RKO (cell line): ENCODE measurements at places on chromosomes 1 and 21.

DNA sequence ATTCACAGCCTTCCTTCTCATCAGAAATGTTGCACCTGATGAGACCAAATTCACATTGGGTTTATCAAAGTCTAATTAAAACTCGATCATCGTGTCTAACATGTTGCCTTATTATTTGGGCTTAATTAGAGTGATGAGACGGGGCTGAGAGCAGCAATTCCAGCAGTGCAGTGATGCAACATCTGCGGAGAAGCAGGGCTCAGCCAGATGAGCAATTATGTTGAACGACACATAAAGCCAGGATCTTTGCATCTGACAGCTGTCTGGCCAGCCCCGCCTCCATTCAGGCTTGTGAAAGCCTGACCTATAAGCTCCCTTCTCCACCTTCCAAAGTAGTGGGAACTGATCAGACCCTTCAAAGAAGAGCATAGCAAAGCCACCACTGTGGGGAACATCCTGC, 109.8 kb downstream of the C1orf94 start:
- DNase-seq, result no peak

DNA sequence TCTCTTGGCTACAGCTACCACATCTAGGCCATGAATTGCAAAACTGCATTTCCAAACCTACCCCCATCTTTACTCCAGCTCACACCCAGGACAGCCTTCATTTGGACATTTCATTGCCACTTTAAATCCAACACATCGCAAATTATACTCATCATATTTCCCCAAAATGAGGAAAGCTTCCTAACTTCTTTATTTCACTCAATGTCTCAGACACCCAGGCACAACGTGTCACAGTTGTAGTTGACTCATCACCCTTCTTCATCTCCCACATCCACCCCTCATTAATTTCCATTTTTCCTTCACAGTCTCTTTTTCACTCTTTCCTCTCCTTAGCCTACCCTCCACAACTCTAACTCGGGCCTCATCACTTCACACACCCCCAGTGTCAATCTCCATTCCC, 6.7 kb downstream of the OTUD7B start:
- DNase-seq, result no peak

DNA sequence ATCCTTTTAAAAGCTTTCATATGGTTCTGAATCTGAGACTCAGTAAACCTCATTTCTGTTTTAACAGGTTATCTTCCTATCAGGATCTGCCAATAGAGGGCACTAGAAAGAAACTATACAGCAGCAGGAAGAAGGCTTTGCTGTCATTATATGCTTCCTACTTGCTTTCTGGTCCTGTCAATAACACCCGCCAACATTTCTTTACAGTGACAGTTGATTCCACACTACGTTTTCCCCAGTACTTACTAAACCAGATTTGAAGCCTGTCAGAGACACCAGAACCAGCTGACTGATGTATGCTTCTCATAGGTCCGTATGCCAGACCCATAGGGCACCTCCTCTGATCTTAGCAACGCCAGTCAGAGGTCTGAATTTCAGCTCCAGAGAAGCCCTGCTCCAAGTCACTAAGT, 341.0 kb upstream of the NEGR1 start:
- DNase-seq, result peak; percentile 56

- no peak for DNase-seq
Measured at GRCh38 chr1:198780376-198780775, 141.5 kb downstream of the PTPRC start.

DNA sequence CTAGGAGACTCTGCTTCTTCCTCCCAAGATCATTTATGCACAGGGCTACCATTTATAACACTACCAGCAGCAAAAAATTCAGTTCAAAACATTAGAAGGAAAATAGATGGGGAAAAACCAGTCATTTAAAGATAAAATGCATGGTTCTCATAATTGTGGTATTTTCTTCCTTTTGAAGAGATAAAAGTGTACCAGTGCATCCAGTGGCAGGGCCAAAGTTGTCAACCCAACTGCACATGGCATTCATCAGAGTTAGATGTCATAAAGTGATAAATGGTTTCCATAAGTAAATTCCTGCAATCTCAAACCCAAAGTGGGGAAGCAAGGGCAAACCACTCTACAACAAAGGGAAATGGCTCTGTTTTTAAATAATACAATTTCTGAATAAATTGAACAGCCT, 119.1 kb upstream of the DMRTA2 start:
- no peak for DNase-seq

GRCh38 chr1:31522556-31522845, 53.8 kb upstream of the TINAGL1 start:
- DNase-seq, result no peak

DNA sequence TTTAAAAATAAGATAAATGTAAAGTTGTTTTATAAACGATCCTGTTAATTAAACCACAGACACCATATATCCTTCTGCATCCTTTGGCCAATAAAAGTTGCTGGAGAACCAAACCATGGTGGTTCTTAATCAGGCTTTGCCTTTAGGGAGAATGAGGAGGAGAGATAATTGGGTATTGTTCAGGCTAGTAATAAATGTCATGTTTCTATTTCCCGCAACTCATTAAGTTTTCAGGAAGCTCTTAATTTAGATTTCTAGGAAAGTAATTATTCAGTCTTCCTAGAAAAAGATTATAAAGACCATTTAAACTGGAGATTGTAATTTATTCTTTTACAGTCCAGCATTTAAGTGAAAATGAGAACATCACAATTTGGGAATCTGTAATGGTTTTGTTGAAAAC, 34.5 kb downstream of the RAB4A start:
- DNase-seq, result no peak

GRCh38 chr1:65179148-65179547, 31.1 kb downstream of the AK4 start:
- DNase-seq, result no peak

- no peak for DNase-seq
Measured at GRCh38 chr1:170580636-170581440, 48.9 kb downstream of the GORAB start.

- no peak for DNase-seq
Measured at GRCh38 chr1:203011582-203011981, 4.4 kb downstream of the TMEM183A start.

DNA sequence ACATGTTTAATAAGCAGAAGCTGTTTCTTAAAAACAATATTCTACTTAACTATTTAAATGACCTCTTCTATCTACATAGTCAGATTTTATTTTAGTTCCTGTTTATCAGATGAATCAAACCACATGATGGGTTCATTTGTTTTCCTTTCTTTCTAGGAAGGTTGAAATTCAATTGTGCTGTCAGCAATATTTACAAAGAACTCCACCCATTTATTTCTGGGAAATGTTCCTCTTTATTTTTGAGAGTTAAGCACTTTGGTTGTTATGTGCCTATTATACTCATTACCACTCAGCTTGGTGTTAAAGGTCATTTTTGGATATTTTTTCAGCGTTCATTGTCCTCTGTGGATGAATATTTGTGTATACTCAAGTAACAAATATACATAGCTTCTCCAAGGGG, 84.9 kb downstream of the C4BPA start:
- DNase-seq, result no peak

DNA sequence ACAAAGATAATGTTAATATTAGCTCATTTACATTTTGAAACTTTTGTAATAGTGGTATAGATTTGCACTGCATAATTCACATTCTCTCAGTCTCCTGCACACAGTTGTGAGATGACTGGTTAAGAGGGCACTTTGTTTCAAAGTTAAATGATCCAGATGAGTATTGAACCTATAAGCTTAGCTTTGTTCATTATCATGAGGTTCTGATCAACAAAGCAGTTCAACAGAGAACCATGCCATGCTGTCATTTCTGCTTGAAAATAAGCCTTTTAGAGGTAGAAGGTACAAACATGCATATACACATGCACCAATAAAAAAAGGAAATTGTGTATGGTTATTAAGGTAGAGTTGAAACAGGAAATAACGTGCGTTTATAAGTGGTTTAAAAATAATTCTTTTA, 4.8 kb downstream of the RAP1A start:
- DNase-seq, result no peak

GRCh38 chr21:19692231-19692630, 1288.6 kb upstream of the TMPRSS15 start:
- DNase-seq, result no peak

DNA sequence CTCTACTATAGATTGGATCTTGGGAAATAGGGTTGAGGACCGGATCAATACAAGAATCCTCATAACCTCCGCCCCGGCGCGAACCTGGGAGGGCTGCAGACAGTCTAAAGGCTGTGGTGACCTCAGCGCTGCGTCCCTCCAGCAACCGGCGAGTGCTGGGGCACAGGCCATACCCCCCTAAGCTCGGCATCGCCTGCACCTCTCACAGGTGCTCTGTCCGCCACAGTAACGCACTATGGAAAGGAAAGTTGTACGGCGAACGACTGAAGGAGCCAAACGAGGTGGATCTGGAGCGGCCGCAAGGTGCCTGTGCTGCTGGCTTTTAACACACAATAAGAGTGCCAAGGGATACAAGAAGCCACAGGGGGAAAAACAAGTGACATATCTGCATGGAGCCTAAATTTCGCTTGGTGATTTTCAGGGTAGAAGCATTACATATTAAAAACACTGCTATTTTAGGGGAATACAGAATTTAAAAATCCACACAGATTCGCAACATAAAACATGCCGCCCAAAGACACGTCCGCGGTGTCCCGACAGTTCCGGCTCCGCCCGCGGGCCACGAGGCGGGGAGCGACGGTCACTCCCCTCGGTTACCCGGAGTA, 1.4 kb upstream of the RBM15 start:
- peak; percentile 58 for DNase-seq

DNA sequence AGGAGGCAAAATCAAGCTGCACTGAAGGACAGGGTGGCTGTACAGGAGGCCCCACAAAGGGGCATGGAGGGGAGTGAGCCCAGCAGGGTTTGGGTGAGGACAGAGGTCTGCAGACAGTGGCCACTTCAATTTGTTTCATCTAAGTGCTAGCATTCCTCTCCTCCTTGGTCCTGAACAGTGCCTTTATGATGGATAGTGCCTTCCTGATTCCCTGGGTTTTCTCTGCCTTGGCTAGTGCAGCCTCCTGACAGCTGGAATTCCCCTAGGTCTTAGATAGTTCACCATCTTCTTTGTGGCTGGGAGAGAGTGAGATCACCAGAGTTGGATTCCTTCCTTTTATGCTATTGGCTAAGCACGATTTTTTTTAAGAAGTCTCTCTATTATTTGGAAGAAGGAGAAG, 3.8 kb upstream of the HPCAL4 start:
- no peak for DNase-seq

GRCh38 chr1:110291241-110292030, 47.7 kb upstream of the RBM15 start:
- no peak for DNase-seq

DNA sequence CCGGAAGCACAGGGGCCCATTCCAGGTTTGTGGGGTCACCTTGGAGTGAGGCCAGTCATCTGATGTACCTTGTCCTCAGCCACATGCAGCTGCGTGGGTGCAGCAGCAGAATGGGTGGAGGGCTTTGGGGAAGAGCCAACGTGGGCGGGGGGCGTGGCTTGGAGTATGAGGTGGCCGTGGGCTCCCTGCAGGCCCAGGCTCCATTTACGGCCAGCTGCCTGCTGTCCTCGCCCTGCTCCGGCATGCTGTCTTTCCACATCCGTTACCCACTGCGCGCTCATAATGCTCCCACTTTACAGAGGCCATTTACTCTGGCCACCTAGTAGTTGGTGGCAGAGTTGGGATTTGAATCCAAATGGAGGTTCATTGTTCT, 27.8 kb upstream of the TINAGL1 start:
- DNase-seq, result no peak

DNA sequence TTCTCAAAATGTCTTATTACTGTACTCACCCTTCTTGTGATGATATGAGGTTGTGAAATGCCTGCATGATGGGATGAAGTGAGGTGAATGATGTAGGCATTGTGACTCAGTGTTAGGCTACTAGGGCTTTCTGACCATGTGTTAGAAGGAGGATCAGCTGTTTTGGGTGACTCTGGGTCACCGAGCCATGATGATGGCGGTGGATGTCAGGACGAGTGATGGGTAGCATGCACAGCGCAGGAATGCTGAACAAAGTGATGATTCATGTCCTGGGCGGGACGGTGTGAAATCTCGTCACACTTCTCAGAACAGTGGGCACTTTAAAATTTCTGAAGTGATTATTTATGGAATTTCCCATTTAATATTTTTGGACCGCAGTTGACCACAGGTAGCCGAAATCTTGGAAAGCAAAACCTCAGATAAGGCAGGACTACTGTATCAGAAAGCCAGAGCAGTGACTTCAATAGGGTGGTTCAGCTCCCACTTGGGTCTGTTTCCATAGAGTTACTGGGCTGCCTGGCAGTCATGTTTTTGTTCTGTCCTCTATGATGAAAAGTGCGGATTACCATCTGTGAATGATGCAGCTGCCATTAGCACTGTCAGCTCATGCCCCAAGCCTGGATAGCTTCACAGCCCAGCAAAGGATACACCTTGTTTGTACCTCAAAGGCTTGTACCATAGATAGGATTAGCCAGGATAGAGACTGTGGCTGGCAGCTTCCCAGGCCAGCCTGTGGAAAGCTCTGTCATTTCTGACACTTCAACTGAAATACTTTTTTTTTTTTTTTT, 26.6 kb downstream of the IL6R start:
- peak; percentile 85 for DNase-seq

DNA sequence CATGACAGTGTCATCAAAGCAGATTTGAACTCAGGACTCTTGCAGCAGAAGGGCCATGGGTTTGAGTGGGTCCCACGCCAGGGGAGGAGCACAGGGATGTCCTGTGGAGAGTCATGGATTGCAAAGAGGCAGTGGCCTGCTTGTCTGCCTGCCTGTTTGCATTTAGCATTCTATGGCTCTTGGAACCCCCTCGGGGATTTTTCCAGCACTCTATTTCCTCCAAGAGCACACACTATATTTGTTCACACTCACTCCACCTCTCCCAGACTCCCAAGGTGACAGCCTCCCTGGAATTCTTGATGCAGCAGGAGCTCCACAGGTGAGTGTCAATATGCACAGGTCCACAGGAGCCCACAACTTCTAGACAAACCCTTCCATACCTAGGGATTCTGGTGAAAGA, 73.1 kb upstream of the LRRN2 start:
- no peak for DNase-seq

DNA sequence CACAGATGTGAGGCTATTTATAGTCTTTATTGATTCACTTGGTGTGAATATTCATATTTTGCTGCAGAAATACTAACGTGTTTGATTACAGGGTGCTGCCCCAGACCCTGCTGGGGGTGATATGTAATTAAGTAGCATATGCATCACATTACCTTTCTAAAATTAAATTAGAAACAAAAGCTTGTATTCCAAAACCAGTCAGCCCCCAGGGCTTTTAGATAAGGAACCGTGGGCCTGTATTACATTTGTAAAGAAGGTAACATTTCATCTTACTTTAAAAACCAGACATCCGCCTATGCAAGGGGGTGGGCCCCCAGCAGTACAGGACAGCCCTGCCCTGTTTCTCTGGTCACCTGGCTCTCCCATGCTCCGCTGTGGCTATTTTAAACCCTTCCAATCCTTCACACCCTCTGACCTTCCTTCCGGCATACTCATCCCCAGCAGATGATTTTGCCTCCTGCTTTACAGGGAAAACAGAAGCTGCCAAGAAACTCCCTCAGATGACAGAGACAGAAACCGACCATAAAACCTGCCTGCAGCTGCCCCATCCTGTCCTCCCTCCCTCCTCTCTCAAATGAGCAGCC, 22.0 kb upstream of the KCNC4 start:
- no peak for DNase-seq

- no peak for DNase-seq
Measured at GRCh38 chr1:230317823-230318819, 108.0 kb downstream of the PGBD5 start.
